Right atrium auricular region (tissue), 2 donors: ENCODE measurements at places on chromosomes 12 and 14. TPM values are rescaled to one million over a fixed set of nuclear protein-coding genes. Genes with fewer than 3 reads are reported as not detected.

- no peak for DNase-seq
Measured at GRCh38 chr14:80264702-80265101, 53.4 kb upstream of the DIO2 start.

DNA sequence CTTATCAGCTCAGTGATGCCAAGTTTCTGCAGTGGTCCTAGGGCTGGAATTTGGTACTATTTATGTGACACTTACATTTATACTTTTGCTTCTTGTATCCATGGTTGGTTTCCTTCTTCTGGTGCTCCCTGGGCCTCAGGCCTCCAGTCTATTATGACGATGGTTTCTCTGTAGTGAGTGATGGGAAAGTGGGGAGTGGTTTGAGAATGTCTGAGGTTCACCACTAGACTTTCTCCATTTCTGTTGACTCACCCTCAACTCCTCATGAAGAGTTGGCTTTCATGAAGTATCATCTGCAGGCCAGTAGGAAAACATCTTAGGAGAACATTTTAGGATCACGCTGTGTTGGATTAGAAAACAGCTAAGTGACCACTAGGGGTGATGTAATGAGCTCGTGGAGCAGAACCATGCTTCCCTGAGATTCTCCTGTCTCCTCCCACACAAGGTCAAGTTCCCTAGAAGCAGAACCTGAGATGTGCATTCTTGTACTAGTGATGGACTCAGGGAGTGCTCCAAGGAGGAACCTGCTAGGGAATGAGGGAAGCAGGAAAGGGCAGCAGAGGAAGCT is 32.1 kb downstream of the RPH3A start:
- DNase-seq, result no peak

The NFATC4 gene
- 13.4 TPM for total RNA-seq

GRCh38 chr12:5257763-5258495 is 174.0 kb upstream of the NTF3 start:
- no peak for DNase-seq

The FAM186B gene
- total RNA-seq, result not detected

DNA sequence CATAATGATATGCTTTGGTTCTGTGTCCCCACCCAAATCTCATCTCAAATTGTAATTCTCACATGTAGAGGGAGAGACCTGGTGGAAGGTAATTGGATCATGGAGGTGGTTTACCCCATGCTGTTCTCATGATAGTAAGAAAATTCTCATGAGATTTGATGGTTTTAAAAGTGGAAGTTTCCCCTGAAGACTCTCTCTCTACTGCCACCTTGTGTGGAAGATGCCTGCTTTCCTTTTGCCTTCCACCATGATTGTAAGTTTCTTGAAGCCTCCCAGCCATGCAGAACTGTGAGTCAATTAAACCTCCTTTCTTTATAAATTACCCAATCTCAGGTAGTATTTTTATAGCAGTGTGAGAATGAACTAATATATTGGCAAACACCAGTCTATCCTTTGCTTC is 260.4 kb upstream of the PPFIA2 start:
- DNase-seq, result no peak

GRCh38 chr12:79250186-79250585 is 385.6 kb downstream of the SYT1 start:
- no peak for DNase-seq

DNA sequence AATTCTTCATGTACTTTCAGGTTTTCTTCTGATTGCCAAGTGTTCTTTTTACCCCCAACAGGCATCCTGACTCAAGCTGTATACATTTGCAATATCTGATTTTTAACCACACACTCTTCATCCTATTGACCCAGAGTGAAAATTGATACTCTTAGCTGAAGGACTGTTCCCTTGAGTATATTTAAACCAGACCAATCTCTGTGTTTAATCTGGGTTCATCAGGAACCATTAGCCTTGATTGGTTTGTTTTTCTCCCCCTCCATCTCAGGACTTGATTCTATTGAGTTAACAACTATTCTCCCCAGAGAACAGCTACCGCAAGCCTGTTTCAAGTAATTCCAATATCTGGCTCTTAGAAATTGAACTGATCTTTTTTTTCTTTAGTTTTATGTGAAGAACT is 222.3 kb upstream of the NOVA1 start:
- DNase-seq, result no peak

GRCh38 chr12:49201595-49202295 is 12.9 kb upstream of the TUBA1A start:
- DNase-seq, result peak; percentile 57

The CYP46A1 gene
- 6.9 TPM for total RNA-seq

GRCh38 chr12:31477687-31478086 is 113.2 kb downstream of the DENND5B start:
- no peak for DNase-seq

The MYH6 gene
- 8,253 TPM for total RNA-seq

The ENDOU gene
- 0.55 TPM for total RNA-seq

- no peak for DNase-seq
Measured at GRCh38 chr12:93686572-93687356, 9.6 kb downstream of the CRADD start.

The C1R gene
- 191 TPM for total RNA-seq

The AACS gene
- 7.4 TPM for total RNA-seq

The PLA2G1B gene
- not detected for total RNA-seq

DNA sequence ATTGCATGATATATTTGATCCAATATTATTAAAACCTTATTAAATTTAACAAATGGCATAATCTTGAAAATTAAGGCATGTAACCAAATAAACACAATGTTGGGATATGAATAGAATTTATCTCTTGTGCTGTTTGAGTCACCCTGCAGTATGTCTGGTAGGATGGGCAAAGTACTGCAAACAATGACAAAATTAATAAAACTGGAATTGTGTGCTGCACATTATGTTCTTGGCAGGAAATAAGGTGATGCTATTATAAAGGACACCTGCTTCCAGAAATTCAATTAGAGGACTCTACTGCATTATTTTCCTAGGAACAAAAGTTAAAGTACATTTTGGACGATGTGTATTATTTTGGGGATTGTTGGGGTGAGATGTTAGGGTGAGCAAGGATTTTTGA is 132.7 kb downstream of the PPFIA2 start:
- DNase-seq, result no peak

DNA sequence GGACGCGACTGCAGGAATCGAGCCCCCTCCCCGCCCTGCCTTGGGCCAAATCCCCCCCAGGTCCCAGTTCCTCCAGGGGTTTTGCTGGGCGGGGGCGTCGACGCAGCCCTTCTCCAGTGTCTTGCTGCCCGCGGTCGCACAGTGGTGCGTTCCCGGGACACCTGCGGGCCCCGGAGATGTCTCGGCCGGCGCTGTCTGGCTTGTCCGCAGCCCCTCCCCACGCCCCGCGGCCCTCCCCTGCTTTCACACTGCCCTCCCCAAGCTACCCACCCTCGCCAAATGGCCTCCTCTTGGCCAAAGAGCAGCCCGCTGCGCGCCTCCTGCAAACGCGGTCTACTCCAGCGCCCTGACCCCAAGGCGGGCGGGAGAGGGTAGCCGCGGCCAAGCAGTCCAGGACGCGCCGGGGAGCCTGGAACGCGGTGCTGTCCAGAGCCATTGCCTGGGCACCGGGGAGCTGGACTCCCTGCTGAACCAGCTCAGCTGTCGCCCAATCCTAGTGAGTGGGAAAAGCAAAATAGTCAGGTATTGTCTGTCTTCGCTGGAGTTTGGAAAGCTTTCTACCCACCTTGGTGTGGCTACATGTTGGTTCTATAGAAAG is 122.0 kb downstream of the AACS start:
- no peak for DNase-seq

DNA sequence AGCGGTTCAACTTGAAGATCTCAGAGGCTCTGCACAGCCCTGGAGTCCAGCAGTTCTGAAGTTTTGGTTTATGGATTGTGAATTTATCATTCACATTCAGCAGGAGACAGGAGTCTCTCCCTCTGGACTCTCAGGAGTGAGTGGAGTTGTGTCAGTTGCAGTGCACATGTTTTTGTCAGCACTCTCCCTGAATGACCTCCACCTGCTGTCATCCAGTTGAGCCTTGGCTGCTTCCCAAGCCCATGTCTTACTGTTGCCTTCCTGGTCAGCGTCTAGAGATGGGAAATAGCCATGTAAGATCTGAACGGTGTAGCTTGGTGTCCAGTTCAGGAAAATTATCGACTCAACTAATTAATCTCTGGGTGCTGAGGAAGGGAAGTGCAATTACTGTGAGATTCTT is 133.2 kb downstream of the PRKCH start:
- DNase-seq, result no peak

The CCDC177 gene
- not detected for total RNA-seq

GRCh38 chr12:115672086-115672485 is 605.4 kb downstream of the MED13L start:
- DNase-seq, result no peak

DNA sequence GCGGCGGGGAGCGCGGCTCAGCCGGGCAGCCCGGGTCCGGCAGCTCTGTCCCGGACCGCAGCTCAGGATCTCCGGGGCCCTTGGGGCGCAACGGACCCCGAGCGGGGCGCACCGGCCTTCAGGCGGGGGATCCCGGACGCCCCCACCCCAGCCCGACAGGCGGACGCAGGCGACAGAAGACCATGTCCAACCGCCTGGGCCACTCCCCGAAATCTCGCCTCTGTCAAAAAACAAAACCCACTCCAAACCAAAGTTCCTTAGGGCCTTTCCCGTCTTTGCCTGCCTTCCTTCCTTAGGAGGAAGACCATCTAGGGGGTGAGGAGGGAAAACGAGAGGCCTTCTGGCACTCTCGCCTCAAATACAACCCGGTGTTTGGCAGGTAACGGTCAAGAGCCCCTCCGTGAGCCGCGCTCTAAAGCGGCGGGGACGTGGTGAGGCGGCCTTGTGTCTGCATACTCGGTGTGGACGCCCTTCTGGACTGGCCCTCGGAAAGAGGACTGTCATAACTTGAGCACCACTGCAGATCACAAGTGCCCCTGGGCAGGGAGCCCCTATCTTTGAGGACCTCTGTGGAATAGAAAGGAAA is 604 bp downstream of the HCFC2 start:
- DNase-seq, result no peak

The SERPINA5 gene
- total RNA-seq, result 7.7 TPM

DNA sequence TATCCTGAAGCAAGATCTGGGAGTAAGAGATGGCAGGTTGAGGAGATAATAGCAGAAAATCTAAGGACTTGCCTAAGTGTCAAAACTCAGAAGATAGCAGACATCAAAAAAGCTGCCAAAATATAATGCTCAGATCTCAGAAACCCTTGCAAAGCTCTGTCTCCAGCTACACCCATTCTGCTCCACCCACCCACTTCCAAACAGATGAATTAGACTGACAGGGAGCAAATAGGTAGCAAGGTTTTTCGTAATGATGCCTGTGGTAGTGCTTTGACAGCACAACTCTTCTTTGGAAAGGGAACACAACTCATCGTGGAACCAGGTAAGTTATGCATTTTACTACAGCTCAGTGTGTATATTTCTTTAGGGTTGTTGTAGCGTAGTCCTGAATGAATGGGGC is 132.6 kb downstream of the DAD1 start:
- DNase-seq, result no peak

DNA sequence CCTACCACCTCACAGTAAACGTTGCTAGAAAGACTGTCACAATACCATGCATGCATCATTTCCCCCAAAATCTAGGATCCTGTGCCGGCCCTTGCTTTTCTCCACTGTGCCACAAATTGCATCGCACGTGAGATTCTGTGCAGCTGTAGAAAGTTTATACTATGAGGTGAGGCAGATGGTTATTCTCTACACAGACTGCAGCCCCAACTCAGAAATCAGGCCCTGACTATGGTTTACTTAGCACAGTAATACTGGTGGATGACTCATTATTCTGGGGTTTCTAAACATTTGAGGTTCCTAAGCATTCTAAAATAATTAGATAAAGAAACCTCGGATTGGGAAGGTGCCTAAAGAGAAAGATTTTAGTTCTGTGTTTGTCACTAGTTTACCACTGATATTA is 163.8 kb upstream of the CCDC198 start:
- DNase-seq, result no peak

The GPR84 gene
- total RNA-seq, result not detected

DNA sequence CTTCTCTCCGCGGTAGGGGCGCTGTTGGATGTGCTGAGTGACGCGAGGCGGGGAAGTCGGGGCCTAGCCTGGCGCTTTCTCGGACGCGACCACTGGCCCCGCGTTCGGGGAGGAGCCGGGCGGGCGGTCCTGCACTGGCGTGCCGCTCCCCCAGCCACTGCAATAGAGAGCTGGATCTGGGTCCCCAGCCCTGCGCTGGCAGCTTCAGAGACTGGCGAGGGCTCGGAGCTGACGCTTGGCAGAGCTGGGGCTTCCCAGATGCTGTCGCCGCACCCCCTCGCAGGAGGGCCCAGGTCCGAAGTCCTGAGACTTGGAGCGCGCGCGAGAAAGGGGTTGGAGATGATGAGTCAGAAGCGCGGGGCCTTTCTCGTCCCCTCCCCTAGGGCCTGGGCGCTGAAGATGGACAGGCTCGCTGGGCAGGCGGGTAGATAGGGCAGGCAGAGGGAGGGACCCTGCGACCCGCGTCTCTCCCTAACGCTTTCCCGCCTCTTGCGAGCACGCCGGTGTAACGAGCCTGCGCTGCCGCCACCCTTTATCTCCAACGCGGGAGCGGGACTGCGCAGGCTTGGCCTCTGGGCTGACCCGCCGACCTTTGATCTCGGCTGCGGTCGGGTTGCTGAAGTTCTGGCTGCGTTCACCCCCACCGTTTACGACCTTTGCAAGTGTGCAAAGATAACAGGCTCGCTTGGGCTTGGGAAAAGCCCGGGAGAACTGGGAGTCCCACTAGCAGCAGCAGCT is 3.0 kb downstream of the TMEM253 start:
- peak; percentile 98 for DNase-seq

DNA sequence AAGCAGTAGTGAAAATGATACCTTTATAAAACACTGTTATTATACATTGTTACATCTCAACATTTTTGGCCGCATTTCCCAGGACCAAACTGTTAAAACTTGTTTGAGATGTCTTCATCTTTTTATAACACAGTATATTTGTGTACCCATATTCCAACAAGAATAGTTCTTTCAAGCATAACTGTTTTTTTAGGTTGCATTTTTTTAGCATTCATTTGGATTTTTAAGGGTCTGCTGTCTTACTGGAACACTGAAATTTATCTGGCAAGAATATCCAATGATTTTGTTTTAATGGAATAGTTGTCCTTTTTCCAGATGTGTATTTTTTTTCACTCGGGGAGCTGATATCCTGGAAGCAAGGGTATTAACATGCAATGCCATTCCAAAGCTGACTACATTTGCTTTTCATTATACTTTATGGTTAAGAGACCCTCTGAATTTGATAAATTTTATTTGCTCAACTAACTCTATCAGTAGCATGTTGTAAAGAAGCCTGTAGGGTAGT is 8.9 kb upstream of the NAV3 start:
- no peak for DNase-seq

DNA sequence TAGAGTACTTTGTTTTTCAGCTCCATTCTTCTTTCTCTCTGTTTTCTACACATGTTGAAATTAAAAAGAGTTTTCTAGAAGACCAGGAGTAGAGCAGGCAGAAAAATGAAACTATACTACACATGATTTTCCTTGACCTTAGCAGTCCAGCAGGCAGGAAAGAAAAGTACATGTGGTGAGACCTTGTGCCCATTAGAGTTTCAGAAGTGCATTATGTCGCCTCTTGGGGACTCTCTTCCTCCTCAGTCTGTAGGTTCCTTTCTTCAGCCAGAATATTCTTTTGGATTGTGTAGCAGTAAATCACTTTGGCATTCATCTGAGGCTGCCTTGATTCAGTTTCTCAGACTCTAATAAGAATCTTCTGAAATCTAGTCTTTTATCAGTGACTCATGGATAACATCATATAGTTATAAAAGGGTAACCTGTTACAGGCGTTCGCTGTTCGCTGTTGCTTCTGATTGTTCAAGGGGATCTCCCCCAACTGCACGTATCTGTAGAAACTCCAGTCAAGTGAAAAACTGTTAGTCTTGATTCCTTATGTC is 161.8 kb downstream of the ANO4 start:
- DNase-seq, result no peak

GRCh38 chr14:76894308-76894707 is 68.1 kb downstream of the LRRC74A start:
- no peak for DNase-seq
